ENCODE measurements at places on chromosomes 5 and 9.
A peak's percentile ranks its signal among the peaks of the same experiment; 100 is the strongest.

DNA sequence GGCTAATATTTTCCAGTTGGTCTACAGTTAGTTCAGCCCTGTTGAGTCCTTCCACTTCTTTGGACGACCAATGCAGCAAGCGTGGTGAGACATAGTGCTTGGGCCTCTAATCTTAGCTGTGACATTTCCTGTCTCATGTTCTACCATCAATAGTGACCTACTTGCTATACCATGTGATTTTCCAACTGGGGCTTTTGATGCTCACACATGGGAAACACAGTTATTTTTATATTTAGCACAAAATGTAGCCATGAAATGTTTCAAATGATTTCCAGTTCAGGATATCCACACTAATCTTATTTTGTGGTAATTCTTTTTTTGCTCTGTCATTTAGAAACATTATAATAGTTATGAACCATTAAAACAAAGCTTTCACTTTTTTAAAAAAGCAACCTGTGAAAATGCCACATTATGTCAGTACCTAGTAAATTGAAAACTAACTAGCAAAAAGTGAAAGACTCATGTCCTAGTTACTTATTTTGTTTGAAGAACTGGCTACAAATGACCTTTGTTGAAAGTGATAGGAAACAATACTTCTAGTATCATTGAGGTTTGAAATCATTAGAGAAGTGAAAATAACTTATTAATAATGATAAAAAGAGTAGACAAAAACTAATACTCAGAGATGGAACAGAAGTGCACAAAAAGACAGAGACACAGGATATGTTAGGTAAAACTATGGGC, 18.3 kb downstream of the MARCHF3 start:
- no peak for DNase-seq

GRCh38 chr5:130061746-130062145, 157.5 kb downstream of the CHSY3 start:
- DNase-seq = peak; percentile 11

- DNase-seq = no peak
Measured at GRCh38 chr9:76638001-76638400, 126.2 kb upstream of the PCA3 start.

DNA sequence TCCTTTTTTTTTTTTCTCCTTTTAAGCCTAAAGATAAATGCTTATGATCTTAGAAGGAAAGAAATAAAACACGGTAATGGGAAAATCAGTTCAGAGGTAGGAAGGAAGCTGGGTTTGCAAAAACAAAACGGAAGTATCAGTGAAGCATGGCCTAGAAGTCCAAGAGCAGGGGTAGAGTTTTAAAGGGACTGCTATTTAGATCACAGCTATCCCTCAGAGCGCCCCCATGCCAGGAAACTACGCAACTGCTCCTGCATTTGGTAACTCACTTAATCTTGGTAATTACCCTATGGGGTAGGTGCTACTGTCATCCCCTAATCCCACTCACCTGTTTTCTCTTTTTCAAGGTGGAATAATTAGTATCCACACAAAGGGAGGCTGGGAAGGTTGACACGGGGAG, 16.0 kb downstream of the TLE1 start:
- no peak for DNase-seq

- DNase-seq = no peak
Measured at GRCh38 chr9:137463931-137464290, 4.8 kb upstream of the NSMF start.

DNA sequence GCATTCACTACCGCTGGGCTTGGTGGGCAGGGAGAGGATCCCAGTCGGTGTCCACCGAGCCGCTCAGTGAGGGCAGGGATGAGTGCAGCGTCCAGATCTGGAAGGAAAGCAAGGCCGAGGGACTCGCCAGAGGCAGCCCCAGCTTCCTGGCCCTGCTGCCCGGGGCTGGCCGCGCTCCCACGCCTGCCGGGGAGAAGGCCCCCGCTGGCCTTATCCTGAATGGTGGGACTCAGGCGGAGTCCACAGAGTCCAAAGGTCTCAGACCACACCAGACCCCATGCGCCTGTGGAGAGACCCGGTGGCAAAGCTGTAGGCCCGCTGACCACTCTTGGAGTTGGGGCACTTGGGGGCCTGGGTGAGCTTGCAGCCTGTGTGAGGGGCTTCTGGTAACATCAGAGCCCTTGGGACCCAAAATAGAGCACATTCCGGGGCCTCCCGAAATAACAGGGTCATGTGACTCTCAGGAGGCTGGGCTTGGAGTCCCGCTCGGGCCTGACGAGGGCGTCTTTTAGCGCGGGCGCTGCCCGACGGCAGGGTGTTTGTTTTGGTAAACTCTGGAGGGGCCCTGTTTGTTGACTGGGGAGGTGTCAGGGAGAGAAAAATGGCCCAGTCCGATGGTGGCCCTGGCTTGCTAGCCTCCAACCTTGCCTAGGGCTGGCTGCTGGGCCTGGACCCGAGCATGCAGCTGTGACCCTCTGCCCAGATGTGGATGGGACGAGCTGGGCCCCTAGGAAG, 2.8 kb downstream of the RXRA start:
- no peak for DNase-seq

DNA sequence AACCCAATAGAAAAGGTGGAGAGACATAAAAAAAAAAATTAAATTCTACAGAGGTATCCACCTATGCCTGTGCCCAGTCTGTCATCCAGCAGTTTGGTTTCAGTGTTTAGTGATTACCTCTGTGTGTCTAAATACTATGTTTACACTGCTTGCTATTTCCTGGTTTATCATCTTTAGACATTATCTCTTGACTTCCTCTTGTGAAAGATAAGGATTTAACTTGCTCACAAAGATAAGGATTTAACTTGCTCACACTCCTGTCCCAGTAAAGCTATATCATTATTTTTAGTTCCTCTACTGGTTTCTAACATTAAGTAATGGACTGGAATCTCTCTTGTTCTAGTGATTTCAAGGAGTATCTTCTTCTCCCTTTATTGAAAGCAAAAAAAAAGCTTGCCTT, 53.9 kb upstream of the ZFR start:
- DNase-seq = no peak

- DNase-seq = no peak
Measured at GRCh38 chr5:5011151-5011550, 129.0 kb upstream of the ADAMTS16 start.

DNA sequence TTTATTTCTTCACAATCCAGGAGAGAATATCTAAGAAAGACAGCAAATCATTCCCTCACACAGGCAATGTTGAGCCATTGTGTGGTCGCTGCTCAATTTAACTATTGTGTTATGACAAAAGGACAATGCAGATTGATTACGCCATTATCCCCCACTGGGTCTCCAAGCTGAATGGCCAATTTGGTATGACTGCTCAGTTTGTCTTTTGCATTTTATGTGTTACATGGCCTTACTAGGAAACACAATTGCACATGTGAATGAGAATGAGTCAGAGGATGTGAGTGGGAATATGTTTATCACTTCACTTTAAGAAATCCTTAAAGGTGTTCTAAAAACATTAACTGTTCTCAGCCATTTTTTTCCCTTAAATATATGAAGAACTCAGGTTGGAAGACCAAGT, 108.3 kb downstream of the FAM174A start:
- no peak for DNase-seq

DNA sequence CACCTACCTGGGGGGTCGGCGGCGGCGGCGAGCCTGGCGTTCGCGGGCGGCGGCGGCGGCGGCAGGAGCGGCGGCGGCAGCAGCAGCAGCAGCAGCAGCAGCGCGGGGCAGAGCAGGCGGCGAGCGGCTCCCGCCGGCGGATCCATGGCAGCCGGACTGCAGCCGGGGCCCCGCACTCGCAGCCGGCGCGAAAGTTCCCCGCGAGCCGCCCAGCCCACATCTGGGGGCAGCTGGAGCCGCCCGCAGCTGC, 153 bp downstream of the ADAMTS2 start:
- no peak for DNase-seq

- DNase-seq = no peak
Measured at GRCh38 chr9:91716815-91717214, 233.2 kb downstream of the ROR2 start.

DNA sequence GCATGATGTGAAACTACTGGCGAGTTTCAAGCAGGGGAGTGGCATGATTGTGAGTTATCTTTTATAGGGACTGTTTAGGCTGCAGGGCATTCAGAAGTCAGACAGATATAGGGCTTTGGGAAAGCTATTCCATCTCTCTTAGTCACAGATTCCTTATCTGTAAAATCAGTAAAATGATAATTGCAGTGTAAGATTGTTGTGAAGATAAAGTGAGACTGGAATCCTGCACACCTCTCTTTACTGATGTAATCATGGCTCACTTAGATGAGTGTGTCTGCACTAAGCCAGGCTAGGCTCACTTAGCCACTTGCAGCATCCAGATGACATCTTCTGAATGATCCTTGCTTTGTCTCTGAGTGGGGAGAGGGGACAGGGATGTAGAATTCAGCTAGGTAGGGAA, 81.8 kb upstream of the MAMDC2 start:
- DNase-seq = no peak

- no peak for DNase-seq
Measured at GRCh38 chr9:132609829-132610228, 27.4 kb downstream of the BARHL1 start.

GRCh38 chr9:8391566-8391965, 592.0 kb upstream of the DMAC1 start:
- DNase-seq = no peak

DNA sequence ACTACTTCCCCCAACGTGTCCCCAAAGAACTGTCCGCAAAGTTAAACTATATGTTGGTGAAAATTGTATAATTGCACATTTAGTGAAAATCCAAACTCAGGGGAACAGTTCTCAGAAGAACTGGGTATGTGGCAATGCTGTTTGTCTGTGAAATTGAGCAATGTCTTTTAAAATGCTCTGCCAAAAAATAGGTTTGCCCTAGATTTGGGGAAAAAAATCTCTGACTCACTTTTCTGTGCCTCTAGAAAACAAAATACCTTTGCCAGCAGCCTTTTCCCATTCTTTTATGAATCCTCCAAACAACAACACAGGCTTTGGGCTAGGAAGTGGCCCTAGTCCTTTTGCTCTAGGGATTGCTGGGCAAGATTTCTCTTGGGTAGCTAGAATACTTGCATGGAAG, 37.4 kb upstream of the ZNF608 start:
- DNase-seq = peak; percentile 29

DNA sequence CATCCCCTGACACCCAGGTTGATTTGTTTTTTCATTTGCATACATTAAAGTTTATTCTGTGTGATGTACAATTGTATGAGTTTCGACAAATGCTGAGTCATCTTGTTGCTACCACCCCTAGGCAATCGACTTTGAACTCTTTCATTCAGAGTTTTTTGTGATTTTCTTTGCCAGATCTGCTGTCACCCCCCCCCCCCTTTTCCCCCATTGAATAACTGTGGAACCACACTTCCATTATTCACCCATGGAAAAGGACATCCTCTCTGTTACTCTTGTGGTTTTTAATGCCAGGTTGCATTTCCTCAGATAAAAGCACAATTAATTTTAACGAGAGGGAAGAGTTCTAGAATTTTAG, 13.7 kb upstream of the FAM120AOS start:
- DNase-seq = no peak

- no peak for DNase-seq
Measured at GRCh38 chr9:136228107-136228875, 17.3 kb downstream of the QSOX2 start.

DNA sequence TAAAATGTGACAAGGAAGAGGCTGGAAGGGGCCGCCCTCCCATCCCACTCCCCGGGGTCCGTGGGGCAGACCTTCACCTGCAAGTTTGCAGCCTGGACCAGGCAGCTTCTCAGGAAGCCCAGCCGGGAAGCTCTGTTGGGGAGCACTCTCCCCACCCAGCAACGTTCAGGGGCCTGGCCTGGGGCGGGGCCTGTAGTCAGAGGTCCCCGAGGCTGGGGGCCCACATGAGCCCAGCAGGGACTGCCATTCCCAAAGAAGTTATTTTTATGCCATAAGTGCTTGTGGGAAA, 32.7 kb upstream of the NOTCH1 start:
- no peak for DNase-seq

DNA sequence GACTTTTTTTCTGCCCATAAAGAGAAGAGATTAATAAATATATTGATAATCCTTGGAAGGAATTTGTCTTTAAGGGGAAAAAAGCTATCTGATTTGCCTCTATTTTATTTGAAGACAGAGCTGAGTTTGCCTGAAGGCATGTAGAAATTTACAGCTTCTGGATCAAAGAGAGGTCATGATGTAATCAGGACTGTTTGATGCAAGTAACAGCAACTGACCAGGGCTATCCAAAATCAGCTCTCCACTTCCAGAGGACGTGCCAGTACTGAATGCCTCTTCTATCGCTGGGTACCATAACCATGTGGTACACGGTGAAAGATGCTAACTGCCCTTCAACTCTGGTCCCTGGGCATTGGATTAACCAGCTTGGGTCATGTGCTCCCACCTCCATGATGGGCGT, 90.6 kb downstream of the ZFAND5 start:
- DNase-seq = no peak

GRCh38 chr9:76751001-76751400, 13.2 kb upstream of the PCA3 start:
- no peak for DNase-seq

DNA sequence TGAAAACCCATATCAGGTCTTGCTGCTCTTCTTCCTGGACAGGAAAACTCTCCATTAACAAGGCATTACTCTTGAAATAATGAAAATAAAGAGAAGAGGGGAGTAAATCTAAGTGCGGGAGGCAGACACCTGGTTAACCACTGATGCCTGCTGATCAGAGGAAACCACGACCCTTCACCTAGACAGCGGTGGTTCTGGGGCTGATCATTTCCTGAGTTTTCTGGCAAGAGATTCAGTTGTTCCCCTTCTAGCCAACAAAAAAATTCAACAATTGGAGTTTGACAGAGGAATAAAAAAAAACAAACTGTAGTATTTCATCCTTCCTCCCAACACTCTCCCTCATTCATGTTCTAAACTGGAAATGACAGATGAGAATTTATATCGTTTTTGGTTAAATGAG, 3.0 kb downstream of the RLN2 start:
- DNase-seq = no peak

DNA sequence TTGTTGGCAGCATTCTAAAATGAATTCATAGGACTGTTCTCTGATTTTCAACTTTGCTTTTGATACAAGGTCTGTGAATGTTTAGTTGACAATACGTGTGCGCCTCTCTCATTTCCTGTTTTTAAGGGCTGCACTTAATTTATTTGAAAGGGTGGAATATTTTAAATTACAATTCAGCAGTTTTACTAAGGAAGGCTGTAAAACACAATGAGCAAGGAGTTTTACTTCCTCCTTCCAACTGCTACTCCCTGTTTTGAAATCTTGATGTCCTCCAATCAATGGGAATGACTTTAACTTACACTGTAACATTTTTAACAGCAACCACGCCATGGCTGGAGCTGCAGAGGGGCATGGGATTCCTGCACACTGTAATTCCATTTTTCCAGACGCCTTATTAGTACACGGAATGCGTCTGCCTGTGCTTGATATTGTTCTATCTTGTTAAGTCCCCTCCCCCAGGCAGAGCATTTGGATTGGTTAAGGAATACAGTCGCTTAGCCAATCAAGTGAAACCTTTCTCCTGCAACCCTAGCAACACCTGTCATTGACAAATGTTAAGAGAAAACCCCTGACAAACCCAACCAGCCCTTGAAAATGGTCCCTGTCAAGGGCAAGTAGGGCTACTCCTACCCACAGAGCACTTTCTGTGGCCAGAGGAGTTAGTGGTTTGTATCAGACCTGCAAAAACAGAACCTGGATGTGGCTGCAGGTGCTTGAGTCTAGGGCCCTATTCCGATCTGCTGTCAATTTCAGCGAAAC, 12.5 kb upstream of the ZSWIM6 start:
- DNase-seq = no peak

GRCh38 chr9:27384262-27385014, 87.5 kb upstream of the EQTN start:
- no peak for DNase-seq
